CD4-positive, alpha-beta T cell treated with Interleukin-21 for 1 hour (primary cell): ENCODE measurements at places on chromosomes 4 and X.

DNA sequence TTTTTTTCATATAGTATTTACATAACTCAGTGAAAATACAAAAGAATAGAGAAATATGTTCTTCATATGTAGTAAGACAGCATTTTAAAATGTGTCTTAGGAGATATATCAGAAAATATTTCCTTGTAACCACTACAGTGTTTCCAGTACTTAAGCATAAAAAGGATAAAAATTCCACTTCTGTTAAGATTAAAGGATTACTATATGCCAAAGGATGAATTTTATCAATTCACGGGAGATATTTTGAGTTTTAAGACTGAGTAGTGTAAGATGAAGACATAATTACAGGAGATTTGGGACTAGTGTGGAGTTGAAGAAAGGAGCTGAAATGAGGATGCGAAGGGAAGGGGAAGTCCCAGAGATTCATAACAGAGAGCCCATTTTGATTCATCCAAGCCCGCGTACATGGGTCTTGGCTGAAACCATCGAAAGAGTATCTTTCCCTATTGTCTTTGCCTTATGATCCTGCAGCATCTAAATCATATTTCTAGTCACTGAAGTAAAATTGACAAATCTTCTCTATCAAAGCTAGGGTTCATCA lies 58.7 kb downstream of the MAD2L1 start:
- DNase-seq, result no peak

- DNase-seq, result no peak
Observed at GRCh38 chr4:99753931-99754330, 62.7 kb upstream of the DAPP1 start.

DNA sequence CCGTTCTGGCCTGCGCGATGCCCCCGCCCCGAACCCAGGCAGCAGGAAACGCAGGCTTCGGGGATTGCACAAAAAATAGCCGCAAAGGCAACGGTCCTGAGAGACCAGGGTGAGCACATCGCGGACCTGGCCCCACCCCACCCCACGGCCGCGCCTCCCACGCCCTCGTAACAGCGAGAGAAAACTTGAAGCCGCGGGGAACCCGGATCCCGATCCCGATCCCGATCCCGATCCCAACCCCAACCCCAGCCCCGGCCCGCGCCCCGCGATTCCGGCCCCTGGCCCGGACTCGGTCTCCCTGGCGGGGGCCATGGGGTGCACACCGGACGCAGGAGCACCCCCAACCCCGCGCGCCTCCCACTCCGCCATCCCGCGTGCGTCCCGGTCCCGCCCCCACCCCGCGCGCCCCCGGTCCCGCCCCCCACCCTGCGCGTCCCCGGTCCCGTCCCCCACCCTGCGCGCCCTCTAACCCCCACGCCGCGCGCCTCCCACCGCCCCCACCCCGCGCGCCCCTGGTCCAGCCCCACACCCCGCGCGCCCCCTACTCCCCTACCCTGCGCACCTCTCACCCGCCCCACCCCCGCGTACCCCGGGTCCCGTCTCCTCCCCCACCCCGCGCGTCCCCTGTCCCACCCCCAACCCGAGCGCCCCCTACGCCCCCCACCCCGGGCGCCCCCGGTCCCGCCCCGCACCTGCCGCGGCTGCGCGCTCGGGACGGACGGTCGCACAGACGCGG lies 29.0 kb downstream of the NOP14 start:
- DNase-seq, result peak; percentile 55

GRCh38 chr4:172707622-172708021 lies 461.0 kb upstream of the GALNT7 start:
- no peak for DNase-seq

DNA sequence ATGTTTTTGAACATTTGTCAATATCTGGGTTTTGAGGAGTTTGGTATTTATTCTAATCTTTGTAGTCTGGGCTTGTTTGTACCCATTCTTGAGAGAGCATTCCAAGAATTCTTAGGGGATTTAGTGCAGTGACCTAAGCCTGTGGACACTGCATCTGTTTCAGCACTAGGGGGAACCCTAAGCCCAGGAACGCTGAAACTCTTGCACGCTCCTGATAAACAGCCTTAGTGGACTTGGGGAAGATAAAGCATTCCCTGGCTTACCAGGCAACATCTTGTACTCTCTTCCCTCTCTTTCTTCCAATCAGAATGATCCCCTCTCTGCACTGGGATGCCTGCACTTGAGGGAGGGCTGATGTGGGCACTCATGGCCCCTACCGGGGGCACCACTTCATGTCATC lies 654.9 kb upstream of the HTR2C start:
- DNase-seq, result no peak

DNA sequence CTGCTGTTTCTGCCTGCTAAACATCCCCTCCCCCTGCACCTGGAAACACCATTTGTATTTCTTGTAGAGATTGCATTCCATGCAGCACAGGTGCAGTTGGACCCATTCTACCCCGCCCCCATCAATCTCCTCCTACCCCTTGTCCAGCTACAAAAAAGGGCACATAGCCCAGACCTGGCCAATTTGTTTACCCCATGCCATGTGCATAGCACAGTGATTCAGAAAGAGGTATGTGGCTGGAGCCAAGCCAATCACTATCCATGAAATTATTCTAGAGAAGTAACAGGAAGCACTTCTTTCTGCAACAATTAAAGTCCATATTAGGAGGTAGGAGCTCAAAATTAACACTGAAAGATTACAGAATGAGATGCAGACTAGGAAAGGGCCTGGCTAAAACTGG lies 20.2 kb upstream of the TMEM184C start:
- DNase-seq, result no peak

- no peak for DNase-seq
Observed at GRCh38 chrX:17547658-17548057, 172.7 kb downstream of the NHS start.

- DNase-seq, result no peak
Observed at GRCh38 chrX:54721424-54721823, 76.6 kb downstream of the ITIH6 start.

- peak; percentile 89 for DNase-seq
Observed at GRCh38 chr4:151408630-151409469, at the start of gene FHIP1A. FHIP1A (plus strand) TSS chr4:151409176; CDS start chr4:151566260, 157,084 bp downstream.

DNA sequence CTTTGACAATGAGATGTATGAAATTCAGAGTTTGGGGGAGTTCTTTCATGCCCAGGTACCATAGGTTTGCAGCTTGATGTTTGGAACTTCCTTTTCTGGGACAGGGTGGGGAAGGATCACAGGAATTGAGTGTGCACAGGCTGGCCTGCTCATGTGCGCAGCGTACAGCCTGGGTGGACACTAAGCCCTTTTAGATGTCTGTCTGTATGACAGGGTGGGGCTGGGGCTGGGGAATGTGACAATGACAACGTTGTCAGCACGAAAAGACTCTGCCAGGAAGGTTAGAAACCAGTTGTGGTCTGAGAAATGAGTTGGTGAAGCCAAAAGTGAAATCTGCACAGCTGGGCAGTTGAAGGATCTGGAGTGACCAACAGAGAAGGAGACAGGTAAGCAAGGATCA lies 47.4 kb downstream of the WWC2 start:
- no peak for DNase-seq

- DNase-seq, result peak; percentile 47
Observed at GRCh38 chr4:147096667-147097604, 151.3 kb upstream of the TTC29 start.

GRCh38 chrX:107485013-107485412 lies 35.6 kb downstream of the FRMPD3 start:
- no peak for DNase-seq

- DNase-seq, result no peak
Observed at GRCh38 chr4:1810765-1811164, 17.7 kb downstream of the FGFR3 start.

- no peak for DNase-seq
Observed at GRCh38 chr4:85058551-85058950, 92.1 kb upstream of the WDFY3 start.

GRCh38 chr4:169988252-169988651 lies 37.9 kb downstream of the MFAP3L start:
- no peak for DNase-seq

- DNase-seq, result no peak
Observed at GRCh38 chr4:2623442-2623841, 87.0 kb downstream of the FAM193A start.

- DNase-seq, result no peak
Observed at GRCh38 chr4:7845493-7846128, 94.0 kb downstream of the AFAP1 start.

GRCh38 chrX:11399489-11400094 lies 106.4 kb downstream of the AMELX start:
- DNase-seq, result no peak

GRCh38 chr4:27006646-27007045 lies 146.0 kb downstream of the STIM2 start:
- DNase-seq, result no peak

- no peak for DNase-seq
Observed at GRCh38 chrX:39601231-39602177, 496.3 kb downstream of the BCOR start.

- DNase-seq, result no peak
Observed at GRCh38 chrX:134692233-134692632, 34.0 kb upstream of the PLAC1 start.

- DNase-seq, result no peak
Observed at GRCh38 chr4:140150636-140150885, 3.4 kb downstream of the MAML3 start.
